ENCODE measurements at places on chromosomes 1 and 21.

GRCh38 chr1:39788426-39788757 is 273 bp downstream of the BMP8B start:
- no peak for DNase-seq

DNA sequence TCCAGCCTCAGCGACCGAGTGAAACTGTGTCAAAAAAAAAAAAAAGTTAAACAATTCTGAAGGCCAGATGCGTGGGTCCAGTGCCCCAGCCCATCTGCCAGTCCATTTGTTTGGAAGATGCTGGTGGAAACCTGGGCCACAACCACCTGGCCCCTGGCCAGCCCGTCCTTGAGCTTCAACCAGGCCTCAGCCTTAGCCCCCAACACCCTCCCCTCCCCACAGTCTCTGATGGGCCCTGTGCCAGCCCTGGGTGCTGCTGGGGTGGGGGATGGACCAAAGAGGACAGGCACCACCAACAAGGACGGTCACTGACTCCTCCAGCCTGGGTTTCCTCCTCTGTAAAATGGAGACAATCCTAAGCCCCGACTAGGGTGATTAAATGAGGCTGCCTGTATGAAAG is 19.6 kb upstream of the PLEKHG5 start:
- no peak for DNase-seq

GRCh38 chr1:84940481-84940880 is 47.5 kb upstream of the LPAR3 start:
- no peak for DNase-seq

DNA sequence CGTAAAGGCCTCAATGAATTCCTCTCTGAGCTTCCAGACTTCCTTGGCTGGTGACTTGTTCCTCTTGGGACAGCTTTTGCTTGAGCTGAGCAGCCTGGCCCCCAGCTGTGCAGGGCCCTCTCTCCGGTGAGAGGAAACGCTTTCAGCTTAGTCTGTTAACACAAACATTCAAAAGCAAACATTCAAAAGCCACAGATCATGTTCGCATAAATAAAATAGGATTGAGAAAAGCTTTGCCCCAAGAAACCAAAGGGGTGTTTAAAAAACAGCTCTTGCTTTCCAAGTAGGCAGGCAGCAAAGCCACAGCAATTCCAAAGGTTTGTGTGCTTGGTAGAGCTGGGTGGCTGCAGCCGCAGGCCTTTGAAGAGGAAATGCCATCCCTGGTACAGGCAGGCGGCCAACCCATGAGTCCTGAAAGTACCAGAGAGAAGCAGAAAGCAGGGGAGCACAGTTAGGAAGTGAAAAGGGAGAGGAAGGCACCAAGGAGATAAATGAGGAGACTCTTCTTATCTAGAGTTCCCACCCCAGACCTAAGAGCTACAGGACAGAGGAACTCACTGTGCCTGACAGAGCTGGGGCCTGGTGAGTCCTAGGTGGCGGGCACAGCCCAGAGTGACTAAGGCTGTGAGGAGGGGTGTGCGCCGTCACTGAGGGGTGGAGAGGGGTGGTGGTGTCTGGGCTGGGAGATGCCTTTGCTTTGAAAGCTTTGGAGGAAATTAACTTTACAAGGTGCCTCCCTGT is 48.4 kb downstream of the CCN1 start:
- DNase-seq: no peak

GRCh38 chr21:37469441-37469840 is 102.9 kb downstream of the DYRK1A start:
- DNase-seq: no peak

DNA sequence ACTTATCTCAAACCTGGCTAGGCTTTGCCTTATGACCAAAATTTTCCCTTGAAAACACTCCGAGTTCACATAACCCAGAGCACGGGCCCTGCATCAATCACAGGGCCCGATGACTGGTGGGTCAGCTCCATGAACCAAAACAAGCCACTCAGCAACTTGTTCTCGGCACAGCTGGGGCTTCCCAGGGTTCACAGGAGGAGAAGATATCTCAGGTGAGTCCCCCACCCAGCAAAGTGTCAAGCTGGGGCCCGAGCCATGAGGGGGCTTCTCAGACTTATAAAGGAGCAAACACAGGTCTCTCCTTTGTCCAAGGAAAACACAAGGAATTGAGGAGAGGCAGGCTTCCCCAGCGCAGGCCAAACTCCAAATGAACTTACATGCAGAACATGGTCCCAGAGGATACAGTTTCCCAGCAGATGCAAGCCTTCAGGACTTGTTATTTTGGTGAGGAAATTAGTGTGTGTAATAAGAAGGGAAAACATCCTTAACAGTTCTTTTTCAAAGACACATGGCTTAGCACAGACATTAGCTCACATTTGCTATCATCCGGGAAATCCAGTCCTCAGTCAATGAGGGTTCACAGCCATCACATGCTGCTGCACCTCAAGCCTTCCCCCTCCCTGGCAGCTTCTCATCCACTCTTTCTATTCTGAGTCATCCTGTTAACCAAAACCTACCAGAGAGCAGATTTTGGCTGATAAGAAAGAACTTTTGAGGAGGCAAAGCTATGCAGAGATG is 98.1 kb upstream of the NFIA start:
- no peak for DNase-seq

GRCh38 chr1:199799116-199799515 is 228.4 kb upstream of the NR5A2 start:
- DNase-seq: no peak

DNA sequence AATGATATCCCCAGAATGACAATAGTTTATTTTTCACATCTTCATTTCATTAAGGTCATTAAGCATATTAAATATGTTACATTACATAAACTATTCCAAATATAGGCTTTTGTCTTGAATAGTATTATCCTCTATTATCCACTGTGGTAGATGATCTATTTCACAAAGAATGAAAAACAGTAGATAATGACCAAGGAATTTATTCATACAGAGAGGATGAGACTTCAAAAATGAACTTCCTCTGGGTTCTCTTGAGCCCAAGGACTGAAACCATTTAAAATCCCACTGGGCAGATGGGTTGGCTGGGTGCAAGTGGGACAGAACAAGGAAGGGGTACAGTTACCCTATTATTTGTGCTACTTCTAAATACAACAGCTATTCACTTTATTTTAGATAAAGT is 33.0 kb downstream of the PTPN14 start:
- peak; percentile 17 for DNase-seq

- DNase-seq: no peak
These were observed 205.6 kb downstream of the HIVEP3 start for GRCh38 chr1:41713141-41713540.

DNA sequence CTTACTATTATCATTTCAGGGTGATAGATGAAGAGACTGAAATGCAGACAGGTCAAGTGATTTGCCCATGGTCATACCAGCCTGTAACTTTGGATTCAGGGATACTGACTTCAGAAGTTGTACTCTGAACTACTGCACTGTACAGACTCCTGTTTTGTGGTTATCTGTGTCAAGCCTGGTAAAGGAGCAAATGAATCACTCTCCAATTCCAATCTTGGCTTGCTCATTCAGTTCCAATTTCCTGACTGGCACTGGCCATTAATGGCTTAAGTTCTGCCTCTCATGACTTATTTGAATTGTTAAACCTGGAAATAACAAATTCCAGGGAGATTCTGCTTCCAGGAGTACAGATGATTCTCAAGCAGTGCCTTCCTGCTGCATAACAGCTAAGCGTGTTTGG is 45.4 kb upstream of the PLD5 start:
- no peak for DNase-seq

DNA sequence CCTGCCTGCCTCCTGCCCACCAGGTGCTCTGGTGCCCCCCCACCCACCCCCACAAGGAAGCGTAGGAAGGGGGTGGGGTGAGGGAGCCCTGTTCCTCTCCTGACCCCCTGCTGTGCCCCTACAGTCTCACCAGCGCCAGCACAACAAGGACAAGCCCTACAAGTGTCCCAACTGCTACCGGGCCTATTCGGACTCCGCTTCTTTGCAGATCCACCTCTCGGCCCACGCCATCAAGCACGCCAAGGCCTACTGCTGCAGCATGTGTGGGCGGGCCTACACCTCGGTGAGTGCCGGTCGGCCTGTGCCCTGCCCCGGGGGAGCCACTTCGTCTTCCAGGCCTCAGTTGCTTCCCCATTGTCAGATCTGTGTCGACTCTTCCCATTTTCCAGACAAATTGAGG is 25.9 kb downstream of the A3GALT2 start:
- DNase-seq: no peak

Measured in BJ (cell line).